ENCODE measurements at places on chromosomes 1 and 21.

GRCh38 chr1:77762072-77762476, 2.4 kb upstream of the USP33 start:
- DNase-seq: peak; percentile 28

- DNase-seq: no peak
Observed at GRCh38 chr1:7579831-7580804, 191.0 kb upstream of the VAMP3 start.

DNA sequence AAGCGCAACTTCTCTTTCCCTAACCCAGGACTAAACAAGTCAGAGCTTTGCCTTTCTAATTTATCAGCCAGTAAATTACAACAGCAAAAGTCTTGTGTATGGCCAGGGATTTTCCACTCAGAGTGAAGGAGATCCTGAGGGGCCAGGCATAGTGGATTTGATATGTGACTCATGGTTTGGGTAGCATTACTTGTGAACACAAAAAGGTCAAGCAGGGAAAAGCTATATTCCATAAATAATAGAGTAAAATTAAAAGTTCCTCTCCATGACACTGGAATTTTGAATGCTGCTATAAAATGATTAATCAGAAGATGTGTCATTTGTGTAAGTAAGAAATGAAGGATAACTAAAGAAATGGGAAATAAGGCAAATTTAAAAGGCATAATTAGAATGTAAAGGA, 284.8 kb downstream of the HLX start:
- DNase-seq: no peak

- DNase-seq: peak; percentile 21
Observed at GRCh38 chr1:92705446-92705845, 79.5 kb downstream of the EVI5 start.

DNA sequence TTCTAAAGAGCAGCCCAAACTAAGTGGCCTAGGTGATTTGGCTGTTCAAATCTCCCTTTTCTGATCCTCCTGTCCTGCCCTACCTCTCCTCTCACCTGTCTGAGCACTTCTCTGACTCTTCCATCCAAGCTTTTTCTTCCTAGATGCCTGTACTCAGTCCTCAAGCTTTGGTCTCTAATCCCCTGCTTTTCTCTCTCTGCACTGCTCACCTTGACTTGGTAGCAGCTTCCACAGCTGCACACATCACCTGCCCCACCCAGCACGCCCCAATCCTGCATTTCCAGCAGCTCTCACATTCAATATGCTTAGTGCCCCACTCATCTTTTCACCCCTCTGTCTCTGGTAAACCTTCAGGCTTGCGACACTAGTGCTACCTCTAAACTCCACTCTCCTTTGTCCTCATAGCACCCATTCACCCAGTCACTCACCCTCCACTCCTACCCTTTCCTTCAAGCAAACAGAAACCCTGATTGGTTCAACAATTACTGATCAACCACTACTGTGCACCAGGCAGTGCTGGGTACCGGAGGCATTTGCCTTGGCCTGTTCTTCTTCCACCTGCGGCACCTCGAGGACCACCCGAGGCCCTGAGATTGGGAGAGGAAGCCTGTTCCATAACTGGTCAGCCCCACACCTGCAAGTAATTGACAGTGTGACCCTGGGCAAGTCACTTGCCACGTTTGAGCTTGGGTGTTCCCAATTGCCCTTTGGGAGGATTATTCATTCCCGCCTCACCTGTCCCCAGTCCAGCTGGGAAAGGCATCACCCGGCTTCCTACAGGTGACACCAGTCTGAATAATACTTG, 136.1 kb upstream of the EDN2 start:
- no peak for DNase-seq

- DNase-seq: no peak
Observed at GRCh38 chr21:38396325-38396724, 102.0 kb downstream of the ERG start.

DNA sequence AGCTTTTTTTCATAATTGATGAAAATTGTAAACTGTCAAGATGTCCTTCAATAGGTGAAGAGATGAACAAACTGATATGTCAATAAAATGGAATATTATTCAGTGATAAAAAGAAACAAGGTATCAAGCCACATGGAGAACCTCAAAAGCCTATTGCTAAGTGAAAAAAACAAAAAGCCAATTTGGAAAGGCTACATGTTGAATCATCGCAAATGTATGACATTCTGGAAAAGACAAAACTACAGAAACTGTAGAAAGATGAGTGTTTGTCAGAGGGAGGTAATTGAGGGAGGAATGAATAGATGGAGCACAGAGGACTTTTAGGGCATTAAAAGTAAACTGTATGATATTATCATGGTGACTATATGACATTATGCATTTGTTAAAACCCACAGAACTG, 34.5 kb upstream of the USP25 start:
- no peak for DNase-seq

DNA sequence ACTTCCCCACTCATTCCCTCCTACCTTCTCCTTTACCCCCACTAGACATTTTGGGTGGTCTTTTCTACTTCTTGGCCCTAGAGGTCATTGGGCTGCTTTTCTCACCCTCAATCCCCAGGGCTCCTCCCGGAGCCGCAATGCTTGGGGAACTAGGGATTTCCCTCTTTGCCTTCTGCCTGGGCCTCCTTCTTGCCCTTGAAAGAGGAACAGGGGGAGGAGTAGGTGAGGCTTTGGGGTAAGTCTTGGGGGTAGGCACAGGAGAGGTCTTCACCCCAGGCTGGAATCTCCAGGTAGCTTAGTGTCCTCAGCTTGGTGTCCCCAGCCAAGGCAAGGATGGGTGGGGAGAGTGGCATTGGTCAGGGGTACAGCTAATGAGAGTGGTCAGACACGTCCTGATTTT, 56.2 kb upstream of the EPS8L3 start:
- DNase-seq: no peak

- no peak for DNase-seq
Observed at GRCh38 chr1:27003745-27004470, 8.7 kb downstream of the TENT5B start.

GRCh38 chr1:29416267-29417146, 180.2 kb downstream of the PTPRU start:
- DNase-seq: no peak

- DNase-seq: no peak
Observed at GRCh38 chr1:182589520-182589919, 464 bp upstream of the RNASEL start.
